Vein endothelial cell (primary cell): ENCODE measurements at places on chromosomes 5 and 9. TPM values are rescaled to one million over a fixed set of nuclear protein-coding genes. Genes with fewer than 3 reads are reported as not detected.

The FST gene
- total RNA-seq, result 1.9 and 6.9 TPM in 2 replicates

The MLANA gene
- total RNA-seq, result 0.19 TPM in 1 of 2 replicates, not detected in the other

The KCNT1 gene
- under 0.01 TPM in 1 of 2 replicates, not detected in the other for total RNA-seq

The IL9 gene
- total RNA-seq, result not detected in 2 replicates

The PCDHGA1 gene
- 0.65 and 0.67 TPM in 2 replicates for total RNA-seq

The PTPN3 gene
- 0.19 and 0.33 TPM in 2 replicates for total RNA-seq

The FAT2 gene
- under 0.01 TPM in 1 of 2 replicates, not detected in the other for total RNA-seq

The CD72 gene
- not detected in 2 replicates for total RNA-seq

The PLAA gene
- 42.8 and 43.1 TPM in 2 replicates for total RNA-seq

The ARID3C gene
- 0.33 TPM in 1 of 2 replicates, not detected in the other for total RNA-seq

The GOLGA1 gene
- total RNA-seq, result 12.1 and 13.8 TPM in 2 replicates

The WNK2 gene
- not detected in 2 replicates for total RNA-seq

The PCDHA1 gene
- total RNA-seq, result not detected in 2 replicates

The PCDHB3 gene
- 0.57 and 0.65 TPM in 2 replicates for total RNA-seq

The NR6A1 gene
- 1.1 and 1.3 TPM in 2 replicates for total RNA-seq

The PCDHGB3 gene
- 6.5 and 8.8 TPM in 2 replicates for total RNA-seq

The TMEM252 gene
- total RNA-seq, result not detected in 2 replicates

The GABRP gene
- total RNA-seq, result 1.1 and 1.3 TPM in 2 replicates

The STK32A gene
- total RNA-seq, result 0.29 and 0.98 TPM in 2 replicates

The MELK gene
- total RNA-seq, result 12.1 and 31.1 TPM in 2 replicates

The SV2C gene
- not detected in 2 replicates for total RNA-seq

The MACIR gene
- 10.1 and 11.2 TPM in 2 replicates for total RNA-seq

The SLC4A9 gene
- not detected in 2 replicates for total RNA-seq

The MAN2A1 gene
- total RNA-seq, result 93.4 and 144 TPM in 2 replicates

The ASPN gene
- total RNA-seq, result not detected in 2 replicates

The NRARP gene
- 46.7 and 64.3 TPM in 2 replicates for total RNA-seq

The GBGT1 gene
- 17.3 and 36.9 TPM in 2 replicates for total RNA-seq

The PGM5 gene
- total RNA-seq, result 3.2 and 4.9 TPM in 2 replicates

The FREM1 gene
- under 0.01 TPM in 1 of 2 replicates, not detected in the other for total RNA-seq

The CDH9 gene
- total RNA-seq, result not detected in 2 replicates

The JADE2 gene
- total RNA-seq, result 26.1 and 31.4 TPM in 2 replicates

The FYB1 gene
- not detected in 2 replicates for total RNA-seq

The SLC25A48 gene
- not detected in 2 replicates for total RNA-seq

The GRXCR2 gene
- not detected in 2 replicates for total RNA-seq

The DAB2 gene
- total RNA-seq, result 153 and 158 TPM in 2 replicates

The NTNG2 gene
- under 0.01 and 0.10 TPM in 2 replicates for total RNA-seq

The ECM2 gene
- total RNA-seq, result under 0.01 TPM in 1 of 2 replicates, not detected in the other

The GMCL2 gene
- total RNA-seq, result under 0.01 TPM in 1 of 2 replicates, not detected in the other

The HOMER1 gene
- total RNA-seq, result 1.6 and 5.4 TPM in 2 replicates

The ECSCR gene
- total RNA-seq, result 329 and 359 TPM in 2 replicates

The PRLR gene
- total RNA-seq, result not detected in 2 replicates

The IFNE gene
- 0.86 and 1.6 TPM in 2 replicates for total RNA-seq

The TLN1 gene
- 294 and 296 TPM in 2 replicates for total RNA-seq
